ENCODE measurements at places on chromosomes 13 and 19. TPM values are rescaled to one million over a fixed set of nuclear protein-coding genes. Genes with fewer than 3 reads are reported as not detected.

GRCh38 chr19:58315580-58315979, 10.4 kb downstream of the ERVK3-1 start:
- no peak for DNase-seq

GRCh38 chr13:79407349-79407979, 1.4 kb upstream of the RBM26 start:
- DNase-seq = no peak

DNA sequence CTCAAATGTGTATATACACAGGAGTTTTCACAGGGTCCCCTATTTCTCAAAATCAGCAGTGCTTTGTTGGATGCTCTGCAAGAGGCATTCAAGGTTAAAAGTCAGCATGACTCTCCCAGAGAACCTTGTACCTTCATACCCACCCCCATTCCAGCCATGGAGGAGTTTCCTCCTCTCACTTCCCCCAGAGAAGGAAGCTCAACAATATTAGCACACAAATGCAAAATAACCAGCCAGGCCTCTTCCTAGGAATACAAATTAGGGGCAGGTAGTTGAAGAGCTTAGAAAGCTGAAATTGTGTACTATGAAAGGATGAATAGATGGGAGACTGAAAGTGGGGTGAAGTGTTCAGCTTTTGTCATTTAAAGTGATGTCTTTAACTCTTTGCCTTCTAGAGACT, 43.8 kb downstream of the SPRY2 start:
- no peak for DNase-seq

GRCh38 chr13:49836516-49836915, 44.0 kb upstream of the KPNA3 start:
- peak; percentile 10 for DNase-seq

GRCh38 chr19:1074544-1075283, 7.7 kb downstream of the ARHGAP45 start:
- no peak for DNase-seq

GRCh38 chr13:64347664-64348063, 2882.5 kb downstream of the PCDH9 start:
- peak; percentile 38 for DNase-seq

DNA sequence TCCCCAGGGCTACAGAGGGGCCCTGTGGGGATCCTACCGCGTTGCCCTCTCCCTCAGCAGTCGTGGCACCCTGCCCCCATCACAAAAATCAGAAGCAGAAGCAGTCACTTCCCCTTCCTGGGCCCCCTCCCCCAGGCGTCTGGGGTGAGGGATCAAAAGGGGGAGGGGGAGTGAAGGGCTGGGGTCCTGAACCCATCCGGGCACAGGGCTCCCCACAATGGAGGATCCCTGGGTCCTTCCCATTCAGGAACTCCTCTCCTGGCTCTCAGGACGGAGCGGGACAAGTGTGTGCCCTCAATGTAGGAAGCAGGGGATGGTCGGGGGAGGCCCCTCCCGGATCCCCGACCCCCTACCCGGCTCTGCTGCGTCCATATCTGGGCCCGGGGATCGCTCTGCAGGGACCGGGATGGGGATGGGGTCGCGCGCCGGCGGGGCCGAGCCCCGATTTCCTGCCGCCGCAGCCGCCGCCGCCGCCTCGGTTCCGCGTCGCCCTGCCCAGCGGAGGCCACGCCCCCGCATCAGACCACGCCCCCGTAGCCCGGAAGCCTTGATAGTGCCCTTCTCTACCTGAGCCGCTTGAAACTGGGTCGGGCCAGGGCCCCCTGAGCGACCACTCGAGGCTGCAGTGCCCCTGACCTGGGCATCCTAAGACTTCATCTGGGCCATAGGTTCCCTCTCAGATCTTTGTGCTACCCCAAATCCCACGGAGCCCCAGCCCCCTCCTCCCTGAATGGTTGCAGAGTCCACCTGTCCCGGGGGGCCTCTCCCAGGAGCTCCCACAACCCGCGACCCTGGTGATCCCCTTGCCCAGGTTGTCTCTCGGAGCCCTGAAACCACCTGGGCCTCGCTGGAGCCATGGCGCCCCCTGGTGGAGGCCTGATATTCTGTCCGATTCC, at the start of gene GMIP:
GMIP (minus strand) TSS at position 500 of the 896 bp plus-strand sequence; CDS start at position 372, 128 bp downstream.
- peak; percentile 41 for DNase-seq

- DNase-seq = no peak
Observed at GRCh38 chr13:29227576-29227975, 367.9 kb downstream of the SLC7A1 start.

DNA sequence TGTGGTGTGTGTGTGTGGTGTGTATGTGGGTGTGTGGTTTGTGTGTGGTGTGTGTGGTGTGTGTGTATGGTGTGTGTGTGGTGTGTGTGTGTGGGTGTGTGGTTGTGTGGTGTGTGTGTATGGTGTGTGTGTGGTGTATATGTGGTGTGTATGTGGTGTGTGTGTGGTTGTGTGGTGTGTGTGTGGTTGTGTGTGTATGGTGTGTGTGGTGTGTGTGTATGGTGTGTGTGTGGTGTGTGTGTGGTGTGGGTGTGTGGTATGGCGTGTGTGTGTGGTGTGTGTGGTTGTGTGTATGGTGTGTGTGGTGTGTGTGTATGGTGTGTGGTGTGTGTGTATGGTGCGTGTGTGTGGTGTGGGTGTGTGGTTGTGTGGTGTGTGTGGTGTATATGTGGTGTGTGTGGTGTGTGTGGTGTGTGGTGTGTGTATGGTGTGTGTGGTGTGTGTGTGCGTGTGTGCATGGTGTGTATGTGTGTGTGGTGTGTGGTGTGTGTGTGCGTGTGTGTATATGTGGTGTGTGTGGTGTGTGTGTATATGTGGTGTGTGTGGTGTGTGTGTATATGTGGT, 8.7 kb downstream of the SHISA7 start:
- DNase-seq = no peak

GRCh38 chr13:91249861-91250260, 97.6 kb upstream of the MIR17HG start:
- no peak for DNase-seq

DNA sequence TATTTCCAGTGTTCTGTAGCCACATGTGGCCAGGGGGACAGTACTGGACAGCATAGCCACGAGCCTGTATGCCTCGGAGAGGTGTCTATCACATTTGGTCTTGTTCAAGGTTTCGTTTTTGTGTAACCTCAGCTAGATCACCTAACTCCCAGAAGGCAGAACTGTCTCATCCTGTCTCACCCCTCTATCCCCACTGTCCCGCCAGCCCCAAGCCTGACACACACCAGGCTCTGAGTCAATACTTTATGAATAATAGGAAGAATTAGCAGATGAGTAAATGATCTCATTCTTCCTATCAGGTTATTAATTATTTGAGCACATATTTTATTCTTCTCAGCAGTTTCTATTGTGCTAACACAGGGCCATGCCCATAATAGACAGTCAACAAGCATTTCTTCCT, 132.2 kb downstream of the NUFIP1 start:
- DNase-seq = no peak

GRCh38 chr13:63944911-63945310, 2529.3 kb upstream of the PCDH20 start:
- DNase-seq = peak; percentile 0

DNA sequence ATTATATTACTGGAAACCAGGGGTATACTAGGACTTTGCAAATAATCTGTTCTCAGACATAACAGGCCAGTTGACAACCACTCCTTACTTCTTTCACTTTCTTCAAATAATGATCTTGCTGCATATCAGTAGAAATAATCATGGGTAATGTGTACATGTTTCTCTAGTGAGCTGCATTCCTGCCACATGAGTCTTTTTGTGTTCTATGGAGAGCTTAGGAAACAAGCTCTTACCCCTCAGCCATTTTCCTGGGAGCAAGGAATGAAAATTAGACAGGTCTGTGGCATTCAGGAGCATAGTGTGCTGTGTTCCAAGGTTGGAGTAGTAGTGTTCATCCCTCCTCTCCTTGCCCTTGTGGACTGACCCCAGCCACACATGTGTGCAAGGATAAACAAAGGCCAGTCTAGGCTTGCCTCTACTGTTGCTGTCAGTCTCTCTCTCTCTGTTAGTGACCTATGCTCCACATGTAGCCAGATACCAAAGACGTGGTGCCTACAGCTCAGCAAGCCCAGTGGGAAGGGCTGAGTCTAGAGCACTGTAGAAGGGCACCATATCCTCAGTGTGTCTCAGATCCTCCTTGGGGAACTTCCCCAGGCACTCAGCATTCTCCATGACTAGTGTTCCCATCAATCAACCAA, 11.5 kb upstream of the OXGR1 start:
- DNase-seq = peak; percentile 63

The BICRA gene
- polyA plus RNA-seq = 0.44 TPM

The CDX2 gene
- polyA plus RNA-seq = not detected

The CCL25 gene
- polyA plus RNA-seq = not detected

The ZFP30 gene
- 4.5 TPM for polyA plus RNA-seq

The ZNF44 gene
- polyA plus RNA-seq = 5.2 TPM

The SHISA2 gene
- 0.02 TPM for polyA plus RNA-seq

The PGLYRP2 gene
- polyA plus RNA-seq = not detected

The FFAR3 gene
- not detected for polyA plus RNA-seq

The TJP3 gene
- not detected for polyA plus RNA-seq

The ZNF850 gene
- 1.4 TPM for polyA plus RNA-seq

The PEAK3 gene
- polyA plus RNA-seq = not detected

Data from fibroblast of lung (primary cell).